IPS DF 19.7 (cell line): ENCODE measurements at places on chromosomes 1 and 21.

- DNase-seq, result no peak
Measured at GRCh38 chr1:162380061-162380846, 1.3 kb upstream of the C1orf226 start.

GRCh38 chr1:162062542-162063015 lies 6.9 kb upstream of the NOS1AP start:
- no peak for DNase-seq

- no peak for DNase-seq
Measured at GRCh38 chr1:44554706-44555105, 119.6 kb downstream of the TMEM53 start.

DNA sequence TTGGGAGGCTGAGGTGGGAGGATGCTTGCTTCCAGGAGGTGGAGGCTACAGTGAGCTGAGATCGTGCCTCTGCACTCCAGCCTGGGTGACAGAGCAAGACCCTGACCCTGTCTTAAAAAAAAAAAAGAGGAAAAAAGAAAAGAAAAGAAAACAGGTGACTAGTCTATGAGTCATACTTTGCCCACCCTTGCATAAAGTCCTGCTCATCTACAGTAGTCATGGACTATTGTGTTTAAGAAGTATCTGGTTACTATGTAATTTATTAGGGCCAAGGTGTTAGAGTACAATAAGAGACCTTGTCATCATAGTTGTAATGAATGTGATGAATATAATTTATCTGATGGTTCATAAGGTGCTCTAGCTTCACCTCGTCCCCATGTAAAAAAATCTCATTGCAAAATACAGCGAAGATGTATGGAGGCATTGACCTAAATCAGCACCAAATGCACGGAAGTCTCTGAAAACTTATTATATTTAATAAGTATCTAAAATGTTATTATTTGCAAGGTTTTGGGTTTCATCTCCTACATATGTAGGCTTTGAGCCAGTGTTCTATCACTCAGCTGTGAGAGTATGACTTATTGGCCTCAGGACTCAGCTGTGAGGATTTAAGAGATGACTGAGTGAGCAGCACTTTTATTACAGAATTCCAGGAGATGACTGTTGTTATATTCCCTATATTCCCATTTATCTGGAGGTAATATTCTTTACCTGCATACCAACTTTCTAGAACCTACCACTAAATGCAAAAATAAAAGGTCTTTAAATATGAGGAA lies 19.9 kb upstream of the KCNJ6 start:
- DNase-seq, result no peak

DNA sequence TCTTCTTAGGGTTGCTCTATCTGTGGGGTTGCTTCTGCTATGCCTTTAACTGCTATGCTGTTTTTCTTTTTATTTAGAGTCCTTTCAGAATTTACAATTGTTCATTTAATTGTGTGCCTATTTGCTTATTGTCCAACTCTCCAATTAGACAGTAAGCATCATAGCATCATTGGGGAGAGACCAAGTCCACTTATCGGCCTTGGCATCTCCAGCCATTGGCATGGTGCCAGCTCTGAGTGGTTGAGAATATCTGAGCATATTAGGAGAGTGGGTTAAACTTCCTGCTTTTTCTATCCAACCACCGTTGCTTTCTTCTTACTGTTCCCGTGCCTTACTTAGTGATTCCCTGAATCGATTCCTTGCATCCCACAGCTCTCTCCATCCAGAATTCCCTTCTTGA lies 535.0 kb downstream of the AJAP1 start:
- DNase-seq, result no peak

- DNase-seq, result no peak
Measured at GRCh38 chr1:53133261-53134041, 9.0 kb downstream of the SLC1A7 start.

DNA sequence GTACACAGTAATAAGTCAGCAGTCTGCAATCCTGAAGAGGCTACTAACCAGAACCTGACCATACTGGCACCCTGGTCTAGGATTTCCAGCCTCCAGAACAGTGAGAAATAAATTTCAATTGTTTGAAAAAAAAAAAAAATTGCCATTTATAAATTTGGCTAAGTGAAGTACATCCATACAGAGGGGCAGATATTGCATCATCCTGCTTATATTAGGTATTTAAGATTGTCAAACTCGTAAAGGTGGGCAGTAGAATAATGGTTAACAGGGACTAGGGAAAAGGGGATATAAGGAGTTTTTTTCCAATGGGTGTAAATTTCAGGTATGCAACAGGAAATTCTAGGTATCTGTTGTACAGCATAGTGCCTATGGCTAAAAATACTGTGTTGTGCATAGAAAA lies 1250.9 kb downstream of the BRINP3 start:
- no peak for DNase-seq

GRCh38 chr21:42298237-42298636 lies 17.0 kb downstream of the TFF3 start:
- DNase-seq, result no peak

DNA sequence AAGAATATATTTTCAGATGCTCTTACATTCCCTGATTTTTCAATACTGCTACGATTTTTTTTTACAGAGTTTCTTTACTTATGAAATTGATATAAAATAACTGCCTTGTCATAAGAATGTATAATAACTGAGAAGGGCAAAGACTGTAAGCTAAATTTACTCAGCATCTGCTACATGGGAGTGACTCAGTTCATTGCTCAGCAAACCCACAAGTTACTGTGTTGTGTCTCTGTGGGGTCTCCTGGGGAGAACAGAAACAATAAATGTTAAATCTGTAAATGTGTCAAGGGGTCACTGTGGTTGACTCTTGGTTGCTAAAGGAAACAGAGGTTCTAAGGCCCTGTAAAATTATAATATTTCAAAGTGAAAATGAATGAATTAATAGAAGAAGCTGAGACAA lies 210.3 kb upstream of the CACYBP start:
- DNase-seq, result no peak

GRCh38 chr1:67213164-67213563 lies 46.9 kb downstream of the IL23R start:
- DNase-seq, result peak; percentile 23

- no peak for DNase-seq
Measured at GRCh38 chr1:91334856-91335255, 69.8 kb downstream of the HFM1 start.

- DNase-seq, result no peak
Measured at GRCh38 chr21:16423921-16424320, 694.1 kb downstream of the USP25 start.

DNA sequence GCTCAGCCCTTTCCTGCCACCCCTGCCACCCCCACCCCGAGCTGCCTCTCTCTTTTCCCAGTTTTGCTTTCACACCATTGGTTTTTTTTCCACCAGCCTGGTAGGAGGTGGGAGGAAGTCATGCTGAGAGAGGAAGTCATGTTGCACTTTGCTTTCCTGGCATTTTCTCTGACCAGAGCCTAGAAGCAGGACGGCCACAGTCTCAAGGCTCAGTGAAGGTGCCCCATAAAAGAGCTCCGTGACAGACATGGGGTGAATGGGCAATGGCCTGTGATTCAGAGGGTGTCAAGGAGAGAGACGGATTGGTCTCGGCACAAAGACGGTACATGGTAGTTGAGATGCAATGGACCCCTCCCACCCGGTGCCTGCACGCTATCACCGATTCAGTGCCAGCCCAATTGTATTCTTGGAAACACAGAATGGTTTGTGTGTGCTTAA lies 42.1 kb upstream of the DMRTB1 start:
- no peak for DNase-seq

DNA sequence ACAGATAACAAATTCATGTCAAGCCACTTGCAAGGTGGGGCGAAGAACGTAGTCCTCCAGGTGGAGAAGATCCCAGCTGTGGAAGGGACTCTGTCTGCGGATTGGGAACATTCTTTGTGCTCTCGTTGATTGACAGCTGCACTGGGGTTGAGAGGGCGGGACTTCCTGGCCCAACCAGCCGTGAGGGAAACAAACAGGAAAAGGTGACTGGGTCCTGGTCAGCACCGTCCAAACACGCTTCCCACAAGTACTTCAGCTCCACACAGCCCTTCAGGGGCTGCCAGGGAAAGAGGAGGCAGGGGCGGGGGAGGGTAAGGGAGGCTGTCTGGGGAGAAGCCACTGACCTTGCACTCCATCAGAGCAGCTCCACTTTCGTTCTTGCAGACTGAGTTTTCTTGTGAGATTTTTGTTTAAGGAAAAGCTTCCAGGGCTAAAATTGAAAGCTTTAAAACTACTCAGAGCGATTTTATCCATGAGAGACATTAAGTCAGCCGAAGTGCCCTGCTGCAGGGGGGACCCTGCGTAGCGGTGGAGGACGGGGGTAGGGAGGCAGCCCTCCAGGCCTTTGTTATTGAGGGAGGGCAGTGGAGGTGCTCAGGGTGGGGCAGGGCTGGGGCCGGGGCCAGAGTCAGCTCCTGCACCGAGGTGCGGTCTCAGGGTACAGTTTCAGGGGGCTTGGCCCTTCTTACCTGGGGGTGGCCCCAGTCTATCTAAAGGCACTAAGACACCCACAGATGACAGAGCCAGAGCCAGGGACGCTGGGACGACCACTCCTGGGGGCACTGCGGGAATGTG lies 21.6 kb upstream of the STUM start:
- DNase-seq, result no peak

- DNase-seq, result no peak
Measured at GRCh38 chr1:9388335-9389180, 95.9 kb downstream of the SPSB1 start.

GRCh38 chr1:159700312-159700711 lies 14.1 kb downstream of the CRP start:
- peak; percentile 7 for DNase-seq
